ENCODE measurements at places on chromosomes 11 and 22. TPM values are rescaled to one million over a fixed set of nuclear protein-coding genes. Genes with fewer than 3 reads are reported as not detected.

The BRSK2 gene
- 7.4 TPM for total RNA-seq

The ANKRD49 gene
- 14.1 TPM for total RNA-seq

DNA sequence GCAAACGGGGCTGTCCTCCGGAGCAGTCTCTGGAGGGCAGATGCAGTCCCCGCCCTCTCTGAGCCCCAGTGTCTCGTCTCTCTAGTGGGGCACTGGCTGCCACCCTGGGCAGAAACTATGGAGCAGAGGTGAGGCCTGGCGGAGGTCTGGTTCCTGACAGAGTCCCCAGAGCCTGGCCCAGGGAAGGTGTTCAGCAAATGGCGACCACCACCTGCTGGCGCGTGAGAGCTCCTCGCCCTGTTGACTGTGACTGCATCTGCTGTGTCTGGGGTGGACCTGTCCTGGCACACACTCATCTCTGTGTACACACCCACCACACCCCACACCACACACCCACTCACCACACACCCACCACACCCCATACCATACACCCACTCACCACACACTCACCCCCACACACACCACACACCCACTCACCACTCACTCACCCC is 18.3 kb upstream of the TTLL12 start:
- DNase-seq, result no peak

DNA sequence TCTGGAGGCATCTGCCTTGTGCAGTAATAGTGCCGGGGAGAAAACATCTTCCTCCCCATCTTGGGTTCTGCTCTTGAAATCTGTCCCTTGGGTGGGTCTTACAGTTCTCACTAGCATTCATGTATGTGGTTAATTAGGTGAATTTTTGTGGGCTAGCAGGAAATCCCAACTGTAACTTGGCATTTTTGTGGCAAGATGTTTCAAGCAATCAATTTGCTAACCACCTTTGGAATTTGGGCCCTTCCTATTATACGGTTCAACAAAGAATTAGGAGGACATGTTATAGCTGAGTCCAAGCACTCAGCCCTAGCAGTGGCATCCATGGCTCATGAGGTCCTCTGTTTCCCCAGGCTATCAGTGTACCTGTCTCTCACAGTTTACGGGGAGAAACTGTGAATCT is 89.1 kb upstream of the MTNR1B start:
- DNase-seq, result no peak

DNA sequence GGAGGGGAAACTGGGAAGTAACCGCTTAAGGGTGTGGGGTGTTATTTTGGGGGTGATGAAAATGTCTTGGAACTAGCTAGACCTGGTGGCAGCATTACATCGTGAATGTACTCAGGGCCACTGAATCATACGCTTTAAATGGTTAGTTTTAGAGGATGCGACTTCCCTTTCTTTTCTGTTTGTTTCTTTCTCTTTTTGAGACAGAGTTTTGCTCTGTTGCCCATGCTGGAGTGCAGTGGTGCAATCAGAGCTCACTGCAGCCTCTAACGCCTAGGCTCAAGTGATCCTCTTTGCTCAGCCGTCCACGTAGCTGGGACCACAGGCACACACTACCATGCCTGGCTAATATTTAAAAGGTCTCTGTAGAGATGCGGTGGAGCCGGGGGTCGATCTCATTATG is 5.6 kb upstream of the MIAT start:
- DNase-seq, result no peak

GRCh38 chr11:126578021-126578420 is 222.5 kb downstream of the ST3GAL4 start:
- no peak for DNase-seq

GRCh38 chr11:84819128-84819527 is 808.0 kb downstream of the DLG2 start:
- DNase-seq, result no peak

DNA sequence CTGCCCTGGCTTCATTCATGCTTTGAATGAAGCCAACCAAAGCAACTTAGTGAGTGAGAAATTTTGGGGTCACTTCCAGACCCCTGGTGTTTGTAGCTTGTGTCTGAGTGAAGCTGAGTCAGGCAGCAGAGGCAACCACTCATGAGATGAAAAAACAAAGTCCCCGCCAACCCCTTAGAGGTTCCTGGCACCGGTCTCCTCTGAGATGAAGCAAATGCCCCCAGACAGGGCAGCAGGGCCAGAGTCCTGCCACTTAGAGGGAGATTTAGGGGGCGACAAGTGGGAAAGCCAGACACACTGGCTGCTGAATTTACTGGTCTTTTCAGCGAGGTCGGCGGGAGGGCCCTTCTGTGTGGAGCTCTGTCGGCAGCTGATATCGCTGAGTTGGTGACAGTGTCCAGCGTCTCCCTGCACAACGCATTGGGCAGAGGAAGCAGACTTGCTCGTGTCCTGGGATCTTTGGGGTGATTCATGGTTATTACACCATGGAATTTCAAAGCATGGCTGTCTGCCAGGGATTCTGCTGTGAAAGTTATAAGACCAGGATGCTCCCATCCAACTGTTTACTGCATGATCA is 482.6 kb downstream of the MIAT start:
- no peak for DNase-seq

DNA sequence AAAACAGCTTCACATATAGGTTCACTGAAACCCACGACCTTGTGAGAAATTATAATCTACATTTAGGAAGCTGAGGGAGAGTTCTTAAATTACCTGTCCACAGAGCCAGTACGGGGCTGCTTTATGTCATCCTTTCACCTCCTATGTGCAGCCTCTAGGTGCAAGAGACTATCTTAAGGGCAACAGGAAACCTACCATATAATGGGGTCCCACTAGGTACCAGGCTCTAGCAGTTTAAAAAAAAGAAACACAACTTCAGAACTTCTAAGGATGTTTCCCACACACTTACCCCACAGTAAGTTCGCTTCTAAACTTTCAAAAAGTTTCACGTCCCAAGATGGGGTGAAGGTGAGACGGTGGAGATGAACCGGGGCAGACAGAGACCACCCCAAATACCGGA is 573 bp downstream of the STK33 start:
- DNase-seq, result no peak

GRCh38 chr11:129041611-129042018 is 98.9 kb upstream of the TP53AIP1 start:
- no peak for DNase-seq

Measured in sciatic nerve (tissue), 2 donors.